ENCODE measurements at places on chromosomes 6 and 20.

DNA sequence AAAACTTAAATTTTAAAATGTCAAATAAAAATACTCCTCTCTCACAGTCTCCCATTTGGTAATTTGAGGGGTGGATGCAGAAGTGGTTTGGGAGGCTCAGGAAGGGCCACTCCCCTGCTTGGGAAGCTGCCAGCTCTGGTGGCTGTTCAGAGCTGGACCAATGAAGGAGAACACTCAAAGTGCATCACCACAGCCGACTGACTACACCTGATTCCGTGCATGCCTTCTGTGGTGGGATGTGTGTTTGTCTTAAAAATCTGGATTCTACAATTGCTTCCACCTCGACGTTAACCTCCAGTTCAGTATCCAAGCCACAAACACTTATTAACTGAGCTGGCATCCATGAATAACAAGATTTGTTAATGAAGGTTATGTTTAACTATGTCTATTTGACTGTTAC lies 137.3 kb downstream of the FOXC1 start:
- no peak for DNase-seq
- no peaks in the 10 kb centered on the region for H3K27me3 ChIP-seq
- no peak overlapping the region for H3K27ac ChIP-seq
- no peaks in the 10 kb centered on the region for H3K36me3 ChIP-seq
- no peak overlapping the region for H3K4me3 ChIP-seq

- no peak overlapping the region for H3K4me3 ChIP-seq
- H3K36me3 ChIP-seq = no peaks in the 10 kb centered on the region
- no peaks in the 10 kb centered on the region for H3K27me3 ChIP-seq
Measured at GRCh38 chr6:90384720-90385119, 88.1 kb upstream of the BACH2 start.

- H3K4me3 ChIP-seq = no peak overlapping the region
- no peak for DNase-seq
- no peaks in the 10 kb centered on the region for H3K4me1 ChIP-seq
- H3K27ac ChIP-seq = no peak overlapping the region
Measured at GRCh38 chr6:4378319-4378996, 243.1 kb upstream of the ECI2 start.

DNA sequence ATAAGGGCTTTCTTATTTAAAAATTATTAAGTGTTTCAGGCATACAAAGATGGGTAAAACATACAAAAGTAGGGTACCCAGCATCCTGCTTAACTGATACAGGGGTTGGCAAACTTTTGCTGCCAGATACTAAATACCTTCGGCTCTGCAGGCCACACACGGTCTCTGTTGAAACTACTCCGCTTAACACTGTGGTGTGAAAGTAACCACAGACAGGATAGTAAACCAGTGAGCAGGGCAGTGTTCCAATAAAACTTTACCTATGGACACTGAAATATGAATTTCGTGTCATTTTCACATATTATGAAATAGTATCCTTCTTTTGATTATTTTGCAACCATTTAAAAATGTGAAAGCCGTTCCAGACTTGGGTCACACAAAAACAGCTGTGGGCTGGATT lies 92.4 kb downstream of the EYA2 start:
- no peaks in the 10 kb centered on the region for H3K27me3 ChIP-seq
- no peak overlapping the region for H3K27ac ChIP-seq
- no peaks in the 10 kb centered on the region for H3K36me3 ChIP-seq
- no peak for DNase-seq
- no peaks in the 10 kb centered on the region for H3K4me1 ChIP-seq

DNA sequence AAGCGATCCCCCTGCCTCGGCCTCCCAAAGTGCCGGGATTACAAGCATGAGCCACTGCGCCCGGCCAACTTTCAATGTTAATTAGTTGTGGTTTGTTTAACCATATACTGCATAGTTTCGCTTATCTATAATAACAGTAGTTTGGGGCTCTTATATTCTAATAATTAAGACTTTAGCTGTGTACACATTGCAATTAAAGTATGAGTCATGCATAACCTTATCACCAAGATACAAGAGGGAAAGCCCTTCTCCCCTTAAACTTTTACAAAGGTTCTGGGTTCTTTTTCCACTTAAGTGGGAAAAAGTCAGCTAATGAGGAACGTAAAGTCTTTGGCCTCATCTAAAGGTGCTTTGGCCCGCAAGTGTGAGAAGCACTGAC lies 3.2 kb upstream of the MCCD1 start:
- no peak for DNase-seq
- no peak overlapping the region for H3K27ac ChIP-seq
- H3K4me3 ChIP-seq = no peak overlapping the region
- no peaks in the 10 kb centered on the region for H3K4me1 ChIP-seq

DNA sequence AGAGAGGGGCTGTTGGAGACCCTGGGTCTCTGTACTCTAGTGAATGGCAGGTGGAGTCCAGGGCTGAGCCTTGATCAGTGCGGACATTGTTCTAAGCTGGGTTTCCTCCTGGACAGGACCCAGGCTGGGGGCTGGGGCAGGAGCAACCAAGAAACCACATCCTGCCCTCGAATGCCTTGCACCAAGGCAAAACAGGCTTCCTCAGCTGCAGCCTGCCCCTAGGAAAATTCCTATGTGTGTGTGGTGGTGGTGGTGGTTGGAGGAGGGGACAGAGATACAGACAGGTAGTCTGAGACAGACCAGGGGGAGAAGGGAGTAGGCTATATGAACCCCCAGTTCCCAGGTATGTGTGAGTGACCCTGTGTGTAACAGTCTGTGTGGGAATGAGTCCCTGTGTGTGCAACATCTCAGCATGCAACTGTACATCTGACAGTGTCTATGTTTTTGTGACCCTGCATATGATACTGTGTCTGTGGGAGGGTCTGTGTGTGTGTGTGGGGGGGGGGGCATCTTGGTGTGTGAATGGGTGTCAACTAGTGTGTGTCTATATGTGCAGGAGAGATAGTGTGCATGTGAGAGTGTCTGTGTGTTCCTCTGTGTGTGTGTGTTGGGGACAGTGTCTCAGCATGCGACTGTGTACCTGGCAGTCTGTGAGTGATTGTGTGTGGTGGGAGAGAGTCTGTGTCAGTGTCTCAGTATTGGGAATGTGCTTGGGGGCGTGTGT lies 3.0 kb downstream of the GLP1R start:
- no peaks in the 10 kb centered on the region for H3K36me3 ChIP-seq
- peaks cover 22% of the 10 kb centered on the region for H3K27me3 ChIP-seq
- no peak overlapping the region for H3K4me3 ChIP-seq
- peaks cover 8% of the 10 kb centered on the region for H3K4me1 ChIP-seq
- H3K27ac ChIP-seq = no peak overlapping the region

GRCh38 chr6:30679765-30680535 lies 6.5 kb downstream of the PPP1R18 start:
- peaks cover 38% of the 10 kb centered on the region for H3K4me1 ChIP-seq
- peak overlapping the region; percentile 92 for H3K4me3 ChIP-seq

- no peak overlapping the region for H3K27ac ChIP-seq
- peaks cover 32% of the 10 kb centered on the region for H3K4me1 ChIP-seq
- no peaks in the 10 kb centered on the region for H3K36me3 ChIP-seq
- no peak for DNase-seq
Measured at GRCh38 chr6:16434885-16435284, 196.5 kb downstream of the GMPR start.

DNA sequence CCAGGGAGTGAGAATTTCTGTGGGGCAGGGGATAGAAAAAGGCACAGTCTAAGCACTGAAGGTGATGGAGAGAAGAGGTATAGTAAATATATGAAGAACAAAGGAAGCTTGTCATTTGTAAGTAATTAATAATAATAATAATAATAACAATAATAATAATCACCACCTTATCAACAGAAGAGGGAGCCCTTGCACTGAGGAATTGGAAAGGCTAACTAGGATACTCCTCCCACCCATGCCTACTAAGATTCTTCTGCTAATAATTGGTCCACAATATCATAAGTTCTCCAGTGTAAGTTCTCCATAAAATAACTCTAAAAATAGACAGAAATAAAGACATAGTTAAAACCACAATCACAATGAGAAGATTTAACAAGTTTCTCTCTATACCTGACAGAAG lies 912 bp upstream of the OR12D3 start:
- peaks cover 3% of the 10 kb centered on the region for H3K27me3 ChIP-seq
- no peak overlapping the region for H3K27ac ChIP-seq
- no peaks in the 10 kb centered on the region for H3K4me1 ChIP-seq
- DNase-seq = no peak

Data from CD8-positive, alpha-beta memory T cell (primary cell).